HAP-1 (cell line): ENCODE measurements at places on chromosomes 7 and 10.

DNA sequence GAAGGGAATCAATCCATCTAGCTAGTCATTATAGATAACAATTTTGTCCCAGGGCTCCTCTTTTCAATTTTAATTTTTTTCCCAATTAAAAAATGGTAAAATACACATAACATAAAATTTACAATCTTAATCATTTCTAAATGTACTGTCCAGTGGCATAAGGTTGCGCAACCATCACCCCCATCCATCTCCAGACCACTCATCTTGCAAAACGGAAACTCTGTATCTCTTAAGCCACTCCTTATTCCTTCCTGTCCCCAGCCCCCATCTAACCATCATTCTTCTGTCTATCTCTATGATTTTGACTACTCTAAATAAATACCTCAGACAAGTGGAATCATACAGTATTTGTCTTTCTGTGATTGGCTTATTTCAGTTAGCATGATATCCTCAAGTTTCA, 46.1 kb upstream of the RAB18 start:
- no peak for DNase-seq

DNA sequence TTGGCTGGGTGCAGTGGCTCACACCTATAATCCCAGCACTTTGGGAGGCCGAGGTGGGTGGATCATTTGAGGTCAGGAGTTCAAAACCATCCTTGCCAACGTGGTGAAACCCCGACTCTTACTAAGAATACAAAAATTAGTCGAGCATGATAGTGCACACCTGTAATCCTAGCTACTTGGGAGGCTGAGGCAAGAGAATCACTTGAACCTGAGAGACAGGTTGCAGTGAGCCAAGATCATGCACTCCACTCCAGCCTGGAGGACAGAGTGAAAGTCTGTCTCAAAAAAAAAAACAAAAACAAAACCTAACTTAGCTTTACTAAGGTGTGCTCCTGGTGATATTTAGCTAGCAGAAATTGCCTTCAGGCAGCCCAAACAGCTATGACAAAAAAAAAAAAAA, 24.3 kb upstream of the VDAC2 start:
- no peak for DNase-seq

GRCh38 chr7:149053885-149054284, 25.6 kb upstream of the PDIA4 start:
- no peak for DNase-seq

- DNase-seq, result peak; percentile 60
Observed at GRCh38 chr7:130960208-130960988, 226.4 kb upstream of the KLF14 start.

GRCh38 chr7:122273117-122273516, 31.4 kb downstream of the FEZF1 start:
- no peak for DNase-seq

- no peak for DNase-seq
Observed at GRCh38 chr10:114212153-114212552, 26.9 kb upstream of the VWA2 start.

- DNase-seq, result no peak
Observed at GRCh38 chr7:7090460-7090859, 91.9 kb upstream of the C1GALT1 start.

DNA sequence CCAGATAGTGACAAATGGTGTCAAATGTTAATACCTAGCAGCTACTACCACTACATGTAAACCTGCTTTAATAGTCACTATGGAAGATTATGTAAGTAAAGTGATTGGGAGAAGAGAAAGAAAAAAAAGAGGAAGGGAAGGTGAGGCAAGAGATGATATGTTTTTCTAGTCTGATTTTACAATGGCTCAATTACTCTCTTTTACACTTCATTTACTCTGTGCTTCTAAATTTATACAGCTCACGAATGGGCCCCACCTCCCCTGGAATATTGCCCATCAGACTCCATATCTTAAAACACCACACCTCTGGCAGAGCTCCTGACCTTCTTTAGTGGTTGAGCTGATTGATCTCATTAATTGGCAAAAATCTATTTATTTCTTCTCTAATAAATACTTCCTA, 28.0 kb upstream of the IKZF1 start:
- DNase-seq, result no peak

GRCh38 chr10:43153901-43154300, 15.7 kb downstream of the CSGALNACT2 start:
- DNase-seq, result no peak

DNA sequence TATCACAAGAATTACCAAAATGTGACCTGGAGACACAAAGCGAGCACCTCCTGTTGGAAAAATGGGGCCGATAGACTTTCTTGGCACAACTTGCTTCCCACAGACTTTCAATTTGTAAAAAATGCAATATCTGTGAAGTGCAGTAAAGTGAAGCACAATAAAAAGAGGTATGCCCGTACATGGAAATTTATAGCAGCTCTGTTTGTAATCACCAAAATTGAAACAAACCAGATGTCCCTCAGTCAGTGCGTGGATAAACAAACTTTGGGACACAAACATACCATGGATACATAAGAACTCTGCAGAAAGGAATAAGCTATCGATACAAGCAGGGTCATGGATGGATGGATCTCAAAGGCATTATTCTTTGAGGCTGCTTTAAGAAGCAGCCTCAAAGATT, 33.6 kb downstream of the ARID5B start:
- DNase-seq, result no peak

GRCh38 chr7:55523366-55523765, 48.9 kb downstream of the VOPP1 start:
- no peak for DNase-seq

- DNase-seq, result no peak
Observed at GRCh38 chr10:21334891-21335696, 190.4 kb downstream of the SKIDA1 start.

GRCh38 chr10:76675951-76676587, 961.5 kb downstream of the KCNMA1 start:
- no peak for DNase-seq

GRCh38 chr7:120991161-120991560, 2.6 kb downstream of the CPED1 start:
- no peak for DNase-seq

- DNase-seq, result no peak
Observed at GRCh38 chr10:30784524-30784896, 155.0 kb upstream of the LYZL2 start.

DNA sequence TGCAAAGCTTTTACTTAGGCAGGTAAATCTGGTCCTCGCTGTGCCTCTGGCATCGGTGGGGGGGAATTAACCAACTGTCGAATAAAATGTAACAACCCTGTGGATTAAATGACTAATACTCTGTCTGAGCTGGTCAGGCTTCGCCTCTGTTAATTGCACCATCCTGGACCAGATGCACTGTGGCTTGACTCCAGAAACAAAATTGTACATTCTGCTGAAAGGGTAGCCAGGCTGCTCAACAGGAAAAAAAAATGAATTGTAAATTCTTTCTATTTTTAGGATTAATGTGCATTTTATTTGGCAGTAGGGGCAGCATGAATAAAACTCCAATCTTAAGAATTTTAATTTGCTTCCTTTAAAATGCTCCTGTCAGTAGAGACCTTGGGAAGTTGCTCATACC, 389.4 kb downstream of the SORCS1 start:
- DNase-seq, result no peak

GRCh38 chr10:3720228-3721019, 64.6 kb downstream of the KLF6 start:
- DNase-seq, result no peak

- DNase-seq, result no peak
Observed at GRCh38 chr7:88442413-88442812, 135.7 kb upstream of the STEAP4 start.
